ENCODE measurements at places on chromosomes 7 and 10. TPM values are rescaled to one million over a fixed set of nuclear protein-coding genes. Genes with fewer than 3 reads are reported as not detected.

DNA sequence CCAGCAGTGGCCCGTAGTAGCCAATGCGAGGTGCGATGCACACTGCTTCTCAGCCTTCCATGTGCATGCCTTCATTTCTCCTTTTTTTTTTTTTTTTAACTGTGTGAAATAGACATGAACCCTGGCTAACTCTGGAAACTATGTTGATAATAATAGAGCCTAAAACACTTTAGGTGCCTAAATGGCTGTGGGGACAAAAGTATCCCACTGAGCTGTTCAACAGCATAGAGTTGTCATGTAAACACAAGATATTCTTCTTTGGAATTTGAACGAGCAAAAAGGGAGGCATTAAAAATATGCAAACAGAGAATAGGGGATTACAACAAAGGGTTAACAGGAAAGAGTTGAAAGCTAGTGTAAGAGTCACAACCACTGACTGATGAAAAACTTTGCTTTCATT is 162.1 kb upstream of the NOBOX start:
- DNase-seq: no peak

DNA sequence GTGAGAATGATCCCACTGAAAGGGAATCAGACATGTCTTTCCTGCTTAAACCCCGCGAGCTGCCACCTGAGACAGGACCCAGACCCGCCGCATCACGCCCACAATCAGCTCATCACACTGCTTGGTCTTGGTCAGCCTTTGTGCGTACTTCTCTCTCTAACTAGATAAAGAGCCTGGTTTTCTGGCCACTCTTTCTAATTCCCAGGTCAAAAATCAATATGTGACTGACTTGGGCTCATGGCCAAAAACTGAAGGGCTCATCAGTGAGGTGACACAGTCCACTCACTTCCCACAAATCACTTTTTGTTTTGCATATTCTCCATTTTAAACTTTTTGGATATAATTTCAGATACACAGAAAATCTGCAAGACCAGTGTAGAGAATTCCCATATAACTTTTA is 247.3 kb downstream of the DIP2C start:
- no peak for DNase-seq

- DNase-seq: no peak
These were observed 133.1 kb downstream of the MYL10 start for GRCh38 chr7:101496017-101496416.

DNA sequence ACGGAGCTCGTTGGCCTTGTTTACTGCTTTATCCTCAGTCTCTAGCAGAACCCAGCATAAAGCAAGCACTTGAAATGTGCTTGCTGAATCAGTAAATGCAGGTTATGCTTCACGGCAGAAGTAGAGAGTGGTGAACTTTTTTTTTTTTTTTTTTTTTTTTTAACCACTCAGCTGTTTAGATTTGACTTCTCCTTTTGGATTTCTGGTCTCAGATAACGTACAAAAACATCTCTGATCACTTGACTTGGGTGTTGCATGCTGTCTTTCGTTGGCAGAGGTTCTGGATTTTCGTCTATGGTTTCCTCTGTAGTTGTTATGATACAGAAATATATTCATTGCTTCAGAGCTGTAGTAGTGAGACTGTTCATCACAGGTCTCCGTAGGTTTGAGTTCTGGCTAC is 242.5 kb upstream of the HABP2 start:
- no peak for DNase-seq

DNA sequence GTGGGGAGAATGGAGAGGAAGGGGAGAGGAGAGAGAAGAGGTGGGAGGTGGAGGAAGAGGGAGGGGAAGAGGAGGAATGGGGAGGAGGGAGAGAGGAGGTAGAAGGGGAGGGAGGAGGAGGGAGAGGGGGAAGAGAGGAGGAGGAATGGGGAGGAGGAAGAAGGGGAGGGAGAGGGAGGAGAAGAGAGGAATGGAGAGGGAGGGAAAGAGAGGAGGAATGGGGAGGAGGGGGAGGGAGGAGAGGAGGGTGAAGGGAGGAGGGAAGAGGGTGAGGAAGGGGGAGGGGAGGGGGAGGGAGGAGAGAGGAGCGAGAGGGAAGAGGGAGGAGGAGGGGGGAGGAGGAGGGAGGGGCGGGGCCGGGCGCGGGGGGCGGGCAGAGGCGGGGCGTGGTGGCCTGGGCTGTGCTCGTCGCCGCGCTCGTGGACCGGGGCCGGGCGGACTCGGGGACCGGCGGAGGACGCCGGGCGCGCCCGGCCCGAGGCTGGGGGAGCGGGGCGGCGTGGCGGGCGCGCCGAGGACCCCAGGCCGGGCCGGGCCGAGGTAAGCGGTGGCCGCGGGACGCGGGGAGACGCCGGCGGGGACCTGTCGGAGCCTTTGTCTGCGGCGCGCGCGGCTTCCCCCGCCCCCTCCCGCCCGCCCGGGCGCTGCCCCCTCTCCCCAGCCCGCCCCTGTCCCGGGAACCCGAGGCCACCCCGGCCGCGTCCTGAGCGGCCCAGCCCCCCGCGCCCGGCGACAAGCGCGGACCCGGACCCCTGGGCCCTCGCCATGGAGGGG is at the start of gene SLC29A4:
TSS of gene SLC29A4 (plus strand) at position 401 of the 774 bp plus-strand sequence. CDS start 4,874 bp downstream, outside the sequence.
- no peak for DNase-seq

DNA sequence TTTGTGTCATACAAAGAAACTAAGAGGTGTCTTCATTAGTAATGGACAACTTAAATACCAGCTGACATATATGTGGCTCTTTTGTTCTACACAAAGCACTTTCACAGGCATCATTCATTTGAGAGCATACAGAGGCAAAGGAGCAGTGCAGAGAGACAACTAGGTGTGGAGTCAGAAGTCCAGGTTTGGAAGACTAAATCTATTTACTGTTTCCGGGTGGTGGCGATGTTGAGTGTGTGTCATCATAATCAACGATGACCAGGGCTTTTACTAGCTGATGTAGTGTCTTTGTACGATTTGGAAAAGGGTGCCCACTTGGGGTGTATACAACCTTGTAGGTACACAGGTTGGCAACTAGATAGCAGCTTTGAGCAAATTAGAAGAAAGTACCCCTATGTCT is 195.5 kb upstream of the CCDC6 start:
- no peak for DNase-seq

- DNase-seq: no peak
These were observed 14.4 kb downstream of the PILRA start for GRCh38 chr7:100387695-100388094.

- DNase-seq: no peak
These were observed 258.7 kb downstream of the PTEN start for GRCh38 chr10:88122145-88122544.

GRCh38 chr10:113619401-113619800 is 44.4 kb downstream of the NRAP start:
- no peak for DNase-seq

DNA sequence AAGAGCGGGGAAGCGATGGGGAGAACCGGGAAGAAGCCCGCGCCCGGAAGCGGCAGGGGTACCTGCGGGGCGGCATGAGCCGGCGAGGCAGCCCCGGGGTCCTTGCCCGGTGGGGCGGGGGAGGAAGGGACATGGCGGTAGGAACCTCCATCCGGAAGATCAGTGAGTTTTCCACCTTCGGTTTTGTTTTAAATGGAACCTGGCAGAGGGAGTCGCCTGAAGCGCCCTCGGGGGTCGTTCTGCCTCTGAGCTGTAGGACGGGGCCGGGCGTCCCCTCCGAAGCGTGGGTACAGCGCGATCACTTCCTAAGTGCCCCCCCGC is 471 bp downstream of the PFKP start:
- DNase-seq: no peak

DNA sequence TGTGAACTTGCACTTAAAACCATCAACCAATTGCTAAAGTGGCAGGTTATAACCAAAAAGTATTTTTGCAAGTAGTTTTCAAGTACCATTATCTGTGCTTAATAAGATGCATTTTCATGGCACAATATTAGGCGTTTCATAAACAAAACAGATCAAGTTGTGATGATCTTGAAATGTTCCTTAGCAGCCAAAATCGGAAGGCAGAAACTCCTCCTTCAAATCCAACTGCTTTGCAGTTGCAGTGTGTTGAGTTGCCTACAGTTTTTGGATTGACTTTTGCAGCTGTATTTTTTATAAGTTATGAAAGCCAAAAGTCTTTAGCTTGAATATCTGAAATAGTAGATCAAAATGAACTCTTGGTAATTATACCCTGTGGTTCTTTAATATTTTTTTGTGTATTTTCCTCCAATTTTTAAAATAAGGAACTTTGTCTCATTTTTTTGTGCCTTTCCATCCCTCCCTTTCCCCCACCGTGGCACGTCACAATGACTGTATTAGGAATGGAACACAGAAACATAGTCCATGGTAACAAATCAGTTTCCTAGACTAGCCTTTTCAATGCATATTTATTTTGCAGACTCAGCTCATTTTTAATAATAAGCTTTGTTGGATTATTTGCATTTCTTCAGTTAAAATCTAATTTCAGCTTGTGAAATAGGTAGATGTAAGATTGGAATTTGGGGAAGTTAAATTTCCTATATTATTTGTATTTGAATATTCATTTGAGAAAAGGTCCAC is 80.8 kb downstream of the ADD3 start:
- no peak for DNase-seq

DNA sequence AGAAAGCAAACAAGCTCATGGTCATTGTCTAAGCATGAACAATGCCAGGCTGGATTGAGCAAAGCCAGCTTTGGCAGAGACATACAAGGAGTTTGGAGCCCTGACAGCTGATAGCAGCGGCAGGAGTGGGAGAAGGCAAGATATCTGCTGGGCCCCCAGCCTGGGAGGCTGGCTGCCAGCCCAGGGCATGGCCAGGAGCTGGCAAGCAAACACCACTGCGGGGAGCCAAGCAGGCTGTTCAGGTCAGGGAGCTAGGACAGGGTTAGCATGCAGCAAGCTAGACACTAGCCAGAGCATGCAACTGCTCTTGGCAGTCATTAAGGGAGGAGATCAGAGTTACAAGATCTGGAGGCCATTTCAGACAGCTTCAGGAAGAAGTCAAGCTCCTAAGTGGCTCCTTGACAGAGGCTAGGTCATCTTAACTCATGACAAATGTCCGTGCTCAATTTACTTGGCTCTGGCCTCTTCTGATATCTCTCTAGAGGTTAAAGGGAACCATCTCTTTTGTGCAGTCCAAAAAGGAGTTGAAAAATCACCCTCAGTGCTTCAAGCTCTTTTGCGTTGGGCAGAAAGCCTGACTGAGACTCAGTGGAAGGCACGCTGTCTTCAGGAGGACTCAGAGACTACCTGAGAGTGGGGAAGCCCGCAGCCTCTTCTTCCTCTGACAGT is 436.8 kb upstream of the C7orf33 start:
- DNase-seq: no peak

The ZNF862 gene
- 10.0 TPM for total RNA-seq

The CUZD1 gene
- 1.4 TPM for total RNA-seq

The KCP gene
- total RNA-seq: 1.3 TPM

The ESYT2 gene
- total RNA-seq: 54.1 TPM

The SLC13A1 gene
- total RNA-seq: not detected

The HOXA10 gene
- total RNA-seq: 29.1 TPM

The ARHGEF5 gene
- total RNA-seq: 22.6 TPM

The CDC14C gene
- not detected for total RNA-seq

Data from kidney epithelial cell (primary cell).